CD4-positive, alpha-beta T cell treated with Interleukin-21 for 1 hour (primary cell): ENCODE measurements at places on chromosomes 3 and 15.

DNA sequence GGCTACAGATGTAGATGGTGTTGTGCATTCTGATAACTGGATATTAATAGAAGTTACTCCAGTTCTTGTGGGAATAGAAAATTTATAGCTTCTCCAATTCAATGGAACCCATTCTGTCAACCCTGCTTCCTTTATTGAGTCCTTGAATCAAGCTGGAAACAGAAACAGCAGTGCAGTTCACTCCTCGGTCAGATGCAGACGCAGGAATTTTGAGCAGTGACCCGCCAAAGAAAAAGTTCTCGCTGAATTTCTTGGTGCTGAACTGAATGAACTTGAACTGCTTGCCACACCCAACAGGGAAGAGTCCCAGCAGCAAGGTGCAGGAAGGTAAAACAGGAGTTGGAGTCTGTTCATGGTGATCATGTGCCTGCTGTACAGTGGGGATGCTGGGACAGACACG is 10.3 kb downstream of the HRH1 start:
- no peak for DNase-seq

DNA sequence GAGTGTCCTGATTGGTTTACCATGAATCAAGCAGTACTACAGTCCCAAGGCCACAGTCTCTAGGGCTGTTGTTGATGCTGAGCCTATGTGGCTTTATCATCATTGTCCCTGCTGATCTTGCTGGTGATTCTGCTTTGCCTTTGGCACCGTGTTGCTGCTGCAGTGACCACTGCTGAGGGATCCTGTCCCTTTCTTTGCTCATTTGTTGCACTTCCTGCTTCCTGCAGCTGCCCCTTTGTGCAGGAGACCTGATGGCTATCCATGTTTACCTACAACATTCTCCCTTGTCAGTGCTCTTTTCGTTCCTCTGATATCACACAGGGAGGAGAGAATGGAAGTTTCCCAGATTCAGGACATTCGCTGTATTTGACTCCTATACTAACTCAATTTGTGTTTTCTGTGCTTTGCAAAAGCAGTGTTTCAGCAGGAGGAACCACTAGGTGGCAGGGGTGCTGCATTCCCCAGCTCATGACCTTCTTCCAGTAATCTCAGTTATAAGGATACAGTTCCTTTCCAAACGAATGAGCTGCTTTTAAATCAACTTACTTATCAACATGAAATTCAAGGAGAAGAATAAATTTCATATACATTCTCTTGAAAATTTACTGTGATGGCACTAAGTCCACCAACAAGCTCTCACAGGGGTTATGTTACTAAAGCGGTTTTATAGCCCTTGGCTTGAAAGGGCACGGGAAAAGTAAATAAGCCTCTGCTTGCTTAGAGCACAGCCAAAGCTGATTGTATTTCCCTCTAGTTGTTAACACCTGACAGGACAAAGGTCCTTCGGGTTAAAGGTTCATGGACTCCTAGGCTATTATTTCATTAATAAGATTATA is 9.7 kb upstream of the THUMPD3 start:
- peak; percentile 67 for DNase-seq

DNA sequence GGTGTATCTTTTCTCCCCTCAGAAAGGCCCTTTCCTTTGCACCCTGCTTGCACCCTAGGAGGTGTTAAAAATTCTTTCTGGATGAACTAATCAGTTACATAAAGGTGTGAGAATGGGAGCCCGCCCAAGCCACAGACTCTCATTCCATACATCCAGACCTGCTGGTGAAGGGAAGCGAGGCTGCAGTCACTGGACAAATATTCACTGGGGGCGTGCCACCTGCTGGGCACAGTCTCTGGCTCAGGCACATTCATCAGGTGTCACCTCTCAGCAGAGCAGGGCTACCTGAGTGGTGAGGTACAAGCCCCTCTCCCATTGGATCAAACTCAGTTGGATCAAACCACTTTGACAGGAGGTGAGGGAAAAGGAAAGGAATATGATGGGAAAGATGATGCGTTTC is 52.0 kb downstream of the NTRK3 start:
- no peak for DNase-seq

DNA sequence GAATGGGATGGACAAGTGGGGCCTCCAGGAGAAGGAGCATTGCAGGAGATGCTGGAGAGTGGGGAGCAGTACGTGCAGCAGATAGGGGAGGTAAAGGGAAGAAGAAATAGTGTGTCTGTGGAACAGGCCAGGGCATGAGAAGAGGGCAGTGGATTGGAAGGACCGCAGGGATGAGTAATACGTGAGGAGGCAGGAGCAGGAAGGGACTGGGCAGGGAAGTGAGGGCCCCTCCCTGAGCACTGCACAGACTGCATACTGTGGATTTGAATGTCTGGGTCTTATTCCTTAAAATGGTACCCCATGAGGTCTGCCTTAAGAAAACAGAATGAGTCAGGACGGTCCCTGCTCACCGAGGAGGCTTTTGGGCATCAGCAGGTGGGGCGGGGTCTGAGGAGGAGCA is 210.0 kb upstream of the NDN start:
- no peak for DNase-seq

- DNase-seq = no peak
Observed at GRCh38 chr3:124558991-124559845, 171.0 kb upstream of the UMPS start.

GRCh38 chr3:183489455-183490210 is 61.2 kb upstream of the MCF2L2 start:
- no peak for DNase-seq

GRCh38 chr15:64138331-64138941 is 13.1 kb upstream of the SNX22 start:
- DNase-seq = no peak

- no peak for DNase-seq
Observed at GRCh38 chr15:66298803-66299251, 5.5 kb downstream of the DIS3L start.

GRCh38 chr15:56205061-56205876 is 38.4 kb downstream of the RFX7 start:
- DNase-seq = no peak

GRCh38 chr3:144358191-144358590 is 386.6 kb downstream of the DIPK2A start:
- DNase-seq = no peak

DNA sequence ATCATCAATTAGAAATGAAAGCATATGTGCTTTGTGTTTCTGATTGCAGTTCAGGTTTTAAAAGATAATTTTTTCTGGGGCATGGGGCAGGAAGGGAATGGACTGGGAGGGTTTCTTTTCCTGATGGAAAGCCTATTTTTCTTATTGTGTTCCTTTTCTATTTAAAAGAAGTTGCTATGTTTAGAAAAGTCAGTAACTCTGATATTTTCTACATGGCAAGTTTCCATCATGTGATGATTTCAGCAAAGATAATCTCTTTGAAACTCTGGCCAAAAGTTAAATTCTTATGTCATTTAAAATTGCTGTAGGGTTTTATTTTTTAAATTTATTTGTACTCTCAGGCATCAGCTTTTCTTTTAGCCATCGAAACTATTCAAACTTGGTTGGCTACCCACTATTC is 601.2 kb downstream of the FOXP1 start:
- no peak for DNase-seq

GRCh38 chr15:81511138-81511537 is 137.1 kb upstream of the TMC3 start:
- DNase-seq = no peak

DNA sequence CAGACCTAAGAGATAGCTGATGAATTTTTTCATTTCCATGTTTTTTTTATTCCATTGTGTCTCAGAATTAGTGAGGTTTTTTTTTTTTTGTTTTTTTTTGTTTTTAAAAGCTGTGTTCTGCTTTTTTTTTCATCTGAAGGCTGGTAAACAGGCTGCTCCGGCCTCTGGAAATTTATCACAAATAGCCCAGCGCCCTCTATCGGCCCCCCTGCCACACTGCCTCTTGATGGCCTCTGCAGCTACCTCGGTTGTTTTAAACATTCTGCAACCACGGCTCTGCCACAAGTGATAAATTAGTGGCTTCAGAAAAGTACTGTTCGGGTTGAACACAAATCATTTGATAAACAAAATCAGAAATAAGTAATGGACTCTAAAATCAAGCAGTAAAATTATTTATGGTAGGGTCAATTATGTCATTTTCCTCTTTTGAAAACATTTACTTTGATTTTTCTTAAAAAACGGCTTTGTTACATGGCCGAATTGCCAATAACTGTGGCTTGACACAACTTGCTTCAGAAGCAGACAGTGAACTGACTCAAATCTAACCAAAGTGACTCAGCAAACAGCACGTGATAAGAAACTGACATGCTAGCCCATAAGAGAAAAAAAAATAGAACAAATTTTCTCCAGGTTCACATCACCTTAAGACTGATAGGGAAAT is 87.8 kb downstream of the RSL24D1 start:
- DNase-seq = peak; percentile 39

- DNase-seq = no peak
Observed at GRCh38 chr15:72884311-72884710, 100.8 kb upstream of the ADPGK start.

GRCh38 chr3:20023623-20024405 is 11.8 kb upstream of the PP2D1 start:
- no peak for DNase-seq

GRCh38 chr3:126983276-126983652 is 349 bp downstream of the PLXNA1 start:
- DNase-seq = peak; percentile 17

GRCh38 chr15:98126326-98127085 is 166.0 kb downstream of the ARRDC4 start:
- no peak for DNase-seq

DNA sequence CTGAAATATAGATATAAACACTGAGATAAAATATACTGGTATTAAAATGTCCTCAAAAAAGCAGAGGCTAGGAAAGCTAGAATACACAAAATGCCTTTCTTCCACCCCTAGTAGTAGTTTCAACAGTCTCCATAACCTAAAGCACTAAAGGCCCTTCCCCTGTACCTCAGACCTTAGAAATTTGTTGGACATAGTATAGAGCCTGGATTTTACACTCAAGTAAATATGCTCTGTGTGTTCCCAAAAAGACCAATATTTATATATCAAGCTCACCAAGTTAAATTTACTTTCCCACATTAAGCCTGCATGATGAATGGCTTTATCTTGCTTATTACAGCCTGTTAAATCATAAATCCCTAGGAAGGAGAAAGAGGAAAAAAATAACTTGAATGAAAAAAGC is 378.7 kb upstream of the AZI2 start:
- DNase-seq = no peak

GRCh38 chr15:88803241-88803919 is at the start of gene ACAN:
Gene ACAN (plus strand): TSS chr15:88803436. CDS start chr15:88836207, 32,771 bp downstream.
- no peak for DNase-seq

GRCh38 chr15:90402223-90402622 is 14.2 kb downstream of the IQGAP1 start:
- no peak for DNase-seq

- no peak for DNase-seq
Observed at GRCh38 chr3:55252921-55253320, 234.2 kb downstream of the WNT5A start.

DNA sequence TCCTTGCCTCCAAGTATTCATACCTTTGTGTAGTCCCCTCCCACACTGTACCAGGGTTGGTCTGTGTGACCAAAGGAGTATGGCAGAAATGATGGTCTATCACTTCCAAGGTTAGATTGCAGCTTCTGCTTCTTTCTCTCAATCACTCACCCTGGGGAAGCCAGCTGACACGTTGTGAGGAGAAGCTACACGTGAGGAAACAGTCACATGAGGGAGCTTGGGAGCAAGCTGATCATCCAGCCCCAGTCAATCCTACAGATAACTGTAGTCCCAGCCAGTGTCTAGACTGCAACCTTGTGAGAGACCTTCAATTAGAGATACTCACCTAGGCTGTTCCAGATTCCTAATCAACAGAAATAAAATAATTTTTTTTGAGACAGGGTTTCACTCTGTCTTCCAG is 6.2 kb upstream of the ZNF774 start:
- no peak for DNase-seq

GRCh38 chr3:134718726-134719125 is 67.9 kb upstream of the KY start:
- DNase-seq = no peak

- peak; percentile 90 for DNase-seq
Observed at GRCh38 chr15:88897456-88898194, 2.3 kb upstream of the HAPLN3 start.

- DNase-seq = no peak
Observed at GRCh38 chr3:123780656-123781055, 103.5 kb downstream of the MYLK start.

- peak; percentile 55 for DNase-seq
Observed at GRCh38 chr15:75107908-75108838, 84.8 kb downstream of the PPCDC start.

GRCh38 chr15:83585601-83586335 is 68.2 kb upstream of the ADAMTSL3 start:
- no peak for DNase-seq

- no peak for DNase-seq
Observed at GRCh38 chr15:47514200-47514652, 203.1 kb upstream of the SEMA6D start.

GRCh38 chr15:66042624-66043023 is 173.3 kb downstream of the RAB11A start:
- no peak for DNase-seq

DNA sequence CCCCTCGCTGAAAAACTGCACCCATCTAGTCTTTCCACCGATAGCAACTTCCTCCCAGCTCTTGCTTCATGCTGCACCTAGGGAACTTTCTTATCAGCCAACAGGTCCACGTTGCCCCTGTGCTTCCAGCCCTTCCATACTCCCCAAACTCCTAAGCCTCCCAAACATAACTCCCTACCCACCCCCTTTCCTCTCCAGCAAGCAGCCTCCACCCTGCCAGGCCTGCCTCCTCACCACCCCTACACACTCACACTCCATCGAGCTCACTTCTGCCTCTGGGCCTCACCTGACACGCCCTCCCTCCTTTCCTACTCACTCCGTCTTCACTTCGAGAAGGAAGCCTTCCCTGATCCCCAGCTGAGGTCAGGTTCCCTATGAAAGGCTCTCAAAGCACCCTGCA is 8.1 kb downstream of the INSYN1 start:
- no peak for DNase-seq

GRCh38 chr15:55758580-55758986 is 15.6 kb upstream of the PRTG start:
- DNase-seq = no peak

- no peak for DNase-seq
Observed at GRCh38 chr3:16663854-16664712, 58.9 kb upstream of the DAZL start.

GRCh38 chr3:173732237-173732636 is 334.7 kb downstream of the NLGN1 start:
- DNase-seq = no peak

DNA sequence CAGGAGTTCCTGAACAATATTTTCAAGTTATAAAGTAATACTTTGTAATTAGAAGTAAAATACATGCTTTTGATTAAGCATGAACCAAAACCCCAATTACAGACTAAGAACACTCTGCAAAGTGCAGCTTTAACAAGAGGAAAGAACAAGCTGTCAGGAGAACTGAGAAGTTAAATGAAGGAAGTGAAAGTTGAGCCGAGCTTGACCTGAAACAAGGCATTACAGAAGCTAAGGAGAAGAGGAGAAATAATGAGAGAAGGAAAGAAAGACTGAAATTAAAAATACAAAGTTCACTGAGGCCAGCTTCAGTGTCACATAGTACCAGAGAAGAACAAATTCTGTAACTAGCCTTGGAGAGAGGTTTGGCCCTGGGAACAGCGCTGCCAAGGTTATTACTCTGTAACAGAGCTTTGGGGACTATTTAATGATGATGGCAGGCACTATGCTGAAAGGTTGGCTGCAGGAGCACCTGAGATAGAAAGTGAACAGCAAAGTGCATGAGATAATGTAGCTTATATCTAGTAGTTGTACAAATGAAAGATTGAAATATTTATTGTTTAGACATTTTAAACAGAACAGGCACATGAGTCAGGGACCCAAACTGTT is 241.9 kb upstream of the PEX5L start:
- DNase-seq = no peak

- peak; percentile 18 for DNase-seq
Observed at GRCh38 chr3:190169877-190170276, 49.2 kb upstream of the P3H2 start.
